PC-3 (cell line): ENCODE measurements at places on chromosomes 12 and 14. TPM values are rescaled to one million over a fixed set of nuclear protein-coding genes. Genes with fewer than 3 reads are reported as not detected.

PCED1B gene
- total RNA-seq: 1.0 TPM in 1 of 2 replicates, not detected in the other

DNA sequence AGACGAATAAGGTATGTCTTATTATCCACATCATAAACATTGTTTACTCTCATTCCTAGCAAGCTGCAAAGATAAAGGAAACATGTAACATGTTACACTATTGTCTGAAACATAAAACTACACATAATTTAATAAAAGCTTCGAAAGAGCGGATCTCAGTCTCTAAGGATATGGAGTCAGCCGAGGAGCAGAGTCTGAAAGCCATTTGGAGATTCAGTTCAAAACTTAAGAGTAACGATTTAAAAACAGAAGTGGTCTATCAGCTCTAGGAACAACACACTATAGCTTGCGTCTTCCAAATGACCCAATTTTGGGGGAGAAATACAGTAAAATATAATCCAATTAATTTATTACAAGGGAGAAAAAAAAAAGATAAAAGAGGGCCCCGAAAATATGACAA, 775 bp downstream of the NEMF start:
- no peak for DNase-seq

DNA sequence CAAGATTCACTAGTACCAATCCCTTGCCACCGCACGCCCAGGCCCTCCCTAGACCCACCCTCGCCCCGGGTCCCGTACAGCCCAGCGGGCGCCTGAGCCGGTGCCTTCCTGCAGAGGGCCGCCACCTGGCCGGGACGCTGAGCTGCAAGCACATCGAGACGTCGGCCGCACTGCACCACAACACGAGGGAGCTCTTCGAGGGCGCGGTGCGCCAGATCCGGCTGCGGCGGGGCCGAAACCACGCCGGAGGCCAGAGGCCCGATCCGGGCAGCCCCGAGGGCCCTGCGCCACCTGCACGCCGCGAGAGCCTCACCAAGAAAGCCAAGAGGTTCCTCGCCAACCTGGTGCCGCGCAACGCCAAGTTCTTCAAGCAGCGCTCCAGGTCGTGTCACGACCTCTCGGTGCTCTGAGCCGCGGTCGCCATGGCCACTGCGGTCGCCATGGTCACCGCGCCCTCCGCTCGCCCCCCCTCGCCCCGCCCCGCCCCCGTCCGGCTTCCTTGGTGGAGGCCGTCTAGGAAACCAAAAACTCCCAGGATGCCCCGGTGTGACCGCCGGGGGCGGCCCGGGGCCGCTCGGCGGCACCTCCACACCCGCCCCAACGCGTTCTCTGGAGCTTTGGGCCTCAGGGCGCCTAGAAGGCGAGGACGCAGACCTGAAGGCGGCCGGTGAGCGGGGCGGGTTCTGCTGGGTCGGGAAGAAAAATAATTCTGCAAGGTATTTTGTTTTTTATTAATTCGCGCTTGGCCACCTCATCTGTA, 3.7 kb downstream of the REM2 start:
- DNase-seq: peak; percentile 74

CRACR2A gene
- total RNA-seq: not detected in 2 replicates

- no peak for DNase-seq
Measured at GRCh38 chr14:89983375-89983774, 27.6 kb downstream of the TDP1 start.

ALDH1L2 gene
- 0.15 and 0.40 TPM in 2 replicates for total RNA-seq

PROX2 gene
- not detected in 2 replicates for total RNA-seq

DEPDC4 gene
- total RNA-seq: 0.29 and 2.0 TPM in 2 replicates

- no peak for DNase-seq
Measured at GRCh38 chr14:22489244-22489545, 99.8 kb downstream of the DAD1 start.

- no peak for DNase-seq
Measured at GRCh38 chr14:72292689-72293024, 360.4 kb downstream of the RGS6 start.

GRCh38 chr14:64581363-64581762, 31.6 kb downstream of the PPP1R36 start:
- no peak for DNase-seq

TAS2R10 gene
- total RNA-seq: 0.44 and 0.58 TPM in 2 replicates

GRCh38 chr14:95516554-95517181, at the start of gene SYNE3:
SYNE3 (minus strand) TSS chr14:95516650; CDS start chr14:95475821, 40,829 bp downstream.
- DNase-seq: peak; percentile 45

DNA sequence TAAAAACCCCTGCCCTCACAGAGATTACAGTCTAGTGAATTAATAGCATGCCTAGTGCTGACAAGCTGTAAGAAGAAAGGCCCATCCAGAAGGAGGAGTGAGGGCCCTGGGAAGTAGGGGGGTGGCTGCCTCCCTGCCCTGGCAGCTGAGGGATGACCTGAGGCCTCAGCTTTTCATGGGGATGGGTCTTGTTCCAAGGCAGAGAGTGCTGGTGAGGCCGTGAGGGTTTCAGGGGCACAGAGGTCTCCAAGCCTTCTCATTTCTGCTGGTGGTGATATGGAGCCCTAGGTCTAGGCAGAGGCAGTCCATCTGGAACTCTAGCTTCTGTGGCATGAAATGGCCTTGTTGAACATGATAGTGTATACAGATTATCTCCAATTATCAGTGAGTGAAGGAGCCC, 114.4 kb downstream of the ZFP36L1 start:
- DNase-seq: no peak

- DNase-seq: no peak
Measured at GRCh38 chr14:33834466-33835260, 116.2 kb downstream of the EGLN3 start.

DNA sequence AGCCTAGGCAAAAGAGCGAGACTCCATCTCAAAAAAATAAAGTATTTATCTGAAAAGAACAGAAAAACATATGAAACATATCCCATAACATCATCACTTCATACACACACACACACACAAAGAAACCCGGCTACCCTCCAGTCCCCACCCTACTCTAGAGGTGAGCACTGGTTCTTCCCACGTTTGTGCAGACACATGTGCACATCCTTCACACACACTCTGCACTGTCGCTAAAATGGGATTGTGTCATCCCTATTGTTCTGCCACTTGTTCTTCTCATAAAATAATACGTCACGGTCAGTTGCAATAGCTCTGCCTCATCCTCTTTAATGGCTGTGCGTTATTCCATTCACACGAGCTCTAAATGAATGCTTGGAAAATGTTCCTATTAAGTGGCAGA, 85.9 kb upstream of the ANO2 start:
- DNase-seq: no peak

NELL2 gene
- 0.80 TPM in 1 of 2 replicates, not detected in the other for total RNA-seq

TOMM20L gene
- not detected in 2 replicates for total RNA-seq

GRCh38 chr12:120453977-120454376, 7.7 kb downstream of the GATC start:
- peak; percentile 65 for DNase-seq

DNA sequence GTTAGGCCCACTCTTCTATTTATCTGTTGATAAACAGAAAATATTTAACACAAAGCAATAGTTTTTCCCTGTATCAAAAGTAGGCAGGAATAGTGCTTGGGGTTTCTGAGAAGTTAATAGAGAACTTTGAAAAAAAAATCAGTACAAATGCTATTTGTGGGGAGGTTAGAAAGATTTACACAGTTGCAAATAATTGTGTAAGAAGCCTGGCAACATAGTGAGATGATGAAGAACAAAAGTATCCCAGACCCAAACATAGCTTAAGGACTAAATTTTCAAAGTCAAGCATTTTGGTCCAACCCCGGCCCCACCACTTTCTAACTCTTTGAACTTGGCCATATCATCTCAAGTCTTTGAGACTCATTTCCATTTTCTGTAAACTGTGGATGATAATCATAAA, 687.5 kb upstream of the TMEM132C start:
- no peak for DNase-seq

BRMS1L gene
- 4.8 and 10.3 TPM in 2 replicates for total RNA-seq

RASSF9 gene
- total RNA-seq: 0.17 TPM in 1 of 2 replicates, not detected in the other

DNA sequence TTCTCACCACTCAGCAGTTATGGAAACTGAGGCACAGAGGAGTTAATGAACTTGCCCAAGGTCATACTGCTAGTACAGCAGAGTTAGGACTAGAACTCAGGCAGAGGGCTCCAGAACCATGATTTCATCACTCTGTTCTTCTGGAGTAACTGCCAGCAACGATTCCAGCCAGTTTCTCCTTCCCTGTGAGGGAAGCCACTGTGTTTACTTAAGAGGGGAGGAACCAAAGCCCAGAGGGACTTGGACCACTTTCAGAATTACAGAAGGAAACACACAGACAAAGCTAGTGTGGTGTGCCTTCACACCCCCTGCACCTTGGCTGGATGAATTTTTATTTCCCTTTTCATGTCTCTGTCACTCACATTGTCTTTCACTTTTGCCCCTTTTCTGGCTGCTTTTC, 398.2 kb downstream of the DPF3 start:
- DNase-seq: peak; percentile 21

DNA sequence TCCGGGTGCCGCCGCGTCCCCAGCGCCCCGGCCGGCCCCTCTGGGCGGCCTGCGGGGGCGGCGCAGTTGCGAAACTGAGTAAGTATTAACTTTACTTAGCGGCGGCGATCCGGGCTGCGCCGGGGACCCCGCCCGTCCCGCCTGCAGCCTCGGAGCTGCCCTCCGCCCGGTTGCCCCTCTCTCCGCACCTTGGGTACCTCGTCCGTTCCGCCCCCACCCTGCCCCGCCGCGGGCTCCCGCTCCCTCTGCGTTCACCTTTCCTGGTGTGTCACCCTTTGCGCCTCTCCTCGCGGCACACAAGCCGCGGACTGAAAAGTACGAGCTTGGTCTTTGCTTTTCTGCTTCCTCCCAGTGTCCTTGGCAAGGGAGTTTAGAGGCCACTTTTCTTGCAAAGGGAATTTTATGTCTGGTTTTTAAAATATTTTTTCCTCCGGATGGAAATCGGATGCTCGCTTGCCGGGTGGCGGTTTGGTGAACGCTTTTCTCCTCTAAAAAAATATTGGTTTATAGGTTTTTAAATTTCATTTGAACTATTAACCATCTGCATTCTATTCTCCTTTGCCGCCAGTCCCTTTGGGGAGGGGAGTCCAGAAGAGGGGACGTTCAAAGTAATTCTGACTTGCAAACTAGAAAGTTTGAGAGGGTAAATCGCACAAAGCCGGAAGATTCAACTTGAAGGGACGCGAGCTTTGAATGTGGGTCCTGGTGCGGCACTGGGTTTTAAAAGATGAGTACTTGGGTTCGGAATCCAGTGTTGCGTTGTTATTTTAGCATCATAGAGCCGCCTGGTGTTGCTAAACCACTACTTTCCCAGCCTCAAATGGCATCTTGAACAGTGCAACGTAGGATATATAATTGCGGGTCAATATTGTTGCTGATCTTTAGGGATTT, 834 bp downstream of the RASSF8 start:
- peak; percentile 77 for DNase-seq
